Cardiac septum (tissue), 1 donor: ENCODE measurements at places on chromosomes 5 and 9. TPM values are rescaled to one million over a fixed set of nuclear protein-coding genes. Genes with fewer than 3 reads are reported as not detected.

Gene TMC1
- total RNA-seq, result 0.27 TPM

Gene PCYOX1L
- 4.3 TPM for total RNA-seq

Gene PALM2AKAP2
- total RNA-seq, result 165 TPM

Gene C5orf34
- total RNA-seq, result 0.22 TPM

Gene ACOT12
- not detected for total RNA-seq

Gene IGFBPL1
- total RNA-seq, result 0.30 TPM

Gene ST6GALNAC4
- total RNA-seq, result 48.1 TPM

Gene MROH2B
- total RNA-seq, result not detected

Gene APBA1
- total RNA-seq, result 1.9 TPM

Gene C5orf63
- total RNA-seq, result 11.5 TPM

Gene AIF1L
- 11.0 TPM for total RNA-seq

Gene NTRK2
- 3.7 TPM for total RNA-seq
